ENCODE measurements at places on chromosomes 4 and X.

DNA sequence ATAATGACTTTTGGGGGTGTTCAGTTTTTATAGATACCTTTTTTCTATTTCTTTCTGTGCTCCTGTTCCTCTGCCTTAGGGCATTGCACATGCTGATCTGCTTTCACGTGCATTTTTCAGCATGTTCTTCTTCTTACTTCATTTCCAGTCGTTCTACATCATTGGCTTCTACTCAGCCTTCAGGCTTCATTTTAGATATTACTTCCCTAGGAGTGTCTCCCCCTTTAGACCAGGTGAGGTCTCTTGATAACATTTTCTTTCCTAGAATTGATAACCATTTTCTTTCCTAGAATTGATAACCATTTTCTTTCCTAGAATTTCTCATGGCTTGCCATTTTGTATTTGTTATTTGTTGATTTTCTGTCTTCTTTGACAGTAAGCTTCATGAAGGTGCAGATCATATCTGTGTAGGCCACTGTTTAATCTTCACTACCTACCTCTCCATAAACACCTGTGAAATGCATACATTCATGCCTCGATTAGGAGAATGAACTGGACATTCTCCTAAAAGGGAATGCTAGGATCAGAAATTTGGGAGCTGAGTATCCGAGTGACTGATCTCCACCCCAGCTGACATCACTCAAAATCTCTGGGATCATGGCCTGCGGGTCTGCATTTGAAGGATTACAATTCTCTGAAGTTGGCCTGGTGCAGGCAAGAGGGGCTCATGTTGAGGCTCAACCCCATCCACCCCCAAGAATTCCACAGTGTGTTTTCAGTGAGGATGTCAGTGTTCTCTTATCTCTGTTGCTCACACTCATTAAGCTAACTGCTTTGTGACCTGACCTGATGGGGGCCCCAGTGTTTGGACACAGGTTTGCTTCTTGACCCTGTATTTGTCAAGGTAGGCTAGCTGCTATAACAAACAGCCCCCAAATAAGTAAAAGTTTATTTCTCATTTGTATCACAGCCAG is 45.7 kb downstream of the GYG2 start:
- no peak for DNase-seq

DNA sequence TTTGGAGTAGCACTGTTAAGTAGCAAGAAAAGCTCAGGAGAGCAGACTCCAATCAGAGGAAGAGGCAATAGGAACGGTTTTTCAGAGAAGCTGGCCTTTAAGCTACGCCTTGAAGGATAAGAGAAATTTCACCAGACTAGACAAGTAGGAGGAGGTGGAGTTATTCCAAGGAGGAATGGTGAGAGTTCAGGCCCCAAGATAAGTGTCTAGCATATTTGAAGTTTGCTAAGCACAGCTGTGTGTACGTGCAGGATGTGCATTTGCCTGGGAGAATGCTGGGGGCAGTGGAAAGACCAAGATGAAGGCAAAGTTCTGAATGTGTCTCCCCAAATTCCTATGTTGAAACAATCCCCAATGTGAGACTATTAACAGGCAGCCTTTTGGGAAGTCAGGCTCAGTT is 91.6 kb downstream of the SOWAHB start:
- no peak for DNase-seq

DNA sequence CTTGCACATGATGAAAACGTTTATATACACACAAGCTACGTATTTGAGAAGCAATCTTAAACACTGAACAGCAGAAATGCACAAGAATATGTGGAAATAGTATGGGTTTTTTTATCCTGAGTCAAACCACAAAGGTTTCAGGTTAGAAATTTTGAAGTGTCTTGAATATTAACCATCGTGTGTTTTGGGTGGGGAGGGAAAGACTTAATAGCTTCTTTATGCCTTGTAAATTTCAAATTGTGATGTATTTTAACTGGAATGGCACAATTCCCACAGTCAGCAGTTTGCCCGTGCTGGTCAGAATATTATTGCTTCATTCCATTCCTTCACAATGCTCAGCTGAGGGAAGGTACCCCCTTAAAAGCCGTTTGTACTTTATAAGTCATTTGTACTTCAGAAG is 67.4 kb upstream of the WDR1 start:
- no peak for DNase-seq

- no peak for DNase-seq
Measured at GRCh38 chrX:150446151-150446550, 83.0 kb downstream of the MAMLD1 start.

GRCh38 chr4:127491571-127491970 is 141.2 kb upstream of the INTU start:
- no peak for DNase-seq

DNA sequence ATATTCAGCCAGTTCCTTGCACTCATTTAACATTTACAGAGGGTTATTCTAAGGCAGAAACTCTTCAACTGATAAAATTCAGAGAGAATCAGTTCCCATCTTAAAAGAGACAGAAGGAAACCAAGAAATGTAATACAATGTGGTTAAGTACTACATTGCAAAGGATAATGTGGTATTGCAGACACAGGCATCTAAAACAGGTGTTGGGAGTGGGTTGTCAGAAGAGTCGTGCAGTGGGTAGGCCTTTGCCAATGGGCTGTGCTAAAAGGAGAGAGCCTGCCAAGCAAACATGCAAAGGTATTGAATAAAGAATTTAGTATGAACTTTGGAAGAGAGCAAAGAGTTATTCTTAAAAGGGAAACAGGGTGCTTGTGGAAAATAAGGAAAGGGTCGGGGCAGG is 1044.4 kb upstream of the DIAPH2 start:
- DNase-seq: no peak

DNA sequence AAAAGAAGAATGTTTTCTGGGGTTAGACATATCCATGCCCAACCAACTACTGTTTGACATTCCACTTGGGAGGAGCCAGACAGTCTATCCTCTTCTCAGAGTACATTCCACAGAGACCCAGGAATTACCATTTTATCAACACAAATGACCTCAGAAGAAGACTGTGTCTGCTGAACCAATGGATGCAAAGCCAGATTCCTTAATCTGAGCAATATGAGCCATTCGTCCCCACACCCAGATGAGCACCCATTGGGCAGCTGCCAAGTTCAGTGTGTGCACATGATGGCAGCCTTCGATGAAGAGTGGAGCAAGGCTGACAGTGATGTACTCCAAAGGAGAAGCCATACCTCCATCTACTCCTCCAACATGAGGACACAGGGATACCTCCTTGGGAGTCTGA is 111.3 kb downstream of the ZNF674 start:
- DNase-seq: no peak

DNA sequence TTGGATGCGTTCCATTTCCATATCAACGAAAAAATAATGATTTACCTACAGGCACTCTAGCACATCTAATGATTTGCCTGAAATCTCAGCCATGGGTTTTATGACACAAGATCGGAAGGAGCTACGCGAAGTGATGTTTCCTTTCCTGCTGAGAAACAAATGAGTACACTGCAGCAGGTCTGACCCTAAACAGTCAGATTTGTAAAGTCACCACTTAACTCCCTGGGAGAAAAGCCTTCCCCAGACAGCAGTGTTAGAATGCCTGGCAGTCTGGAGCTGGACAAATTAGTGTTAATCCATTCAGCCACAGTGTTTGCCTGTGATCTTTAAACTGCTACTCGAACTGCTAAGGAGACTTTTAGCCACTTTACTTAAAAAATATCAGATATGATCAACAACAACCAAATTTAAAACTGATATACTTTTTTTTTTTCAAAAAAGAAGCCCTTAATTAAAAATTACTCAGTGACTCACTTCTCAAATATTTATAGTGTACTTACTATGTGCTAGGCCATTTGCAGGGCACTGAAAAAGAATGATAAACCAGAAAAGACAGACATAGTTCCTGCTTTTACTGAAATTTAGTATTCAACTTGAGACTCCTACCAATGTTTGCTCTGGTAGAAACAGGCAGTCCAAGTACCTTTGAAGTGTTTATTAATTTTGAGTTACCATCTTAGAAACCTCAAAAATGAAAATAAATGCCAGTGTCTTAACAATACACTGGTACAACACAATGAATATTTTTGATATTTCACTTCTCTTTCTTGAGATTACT is 104.5 kb downstream of the SHISA3 start:
- DNase-seq: no peak

- DNase-seq: no peak
Measured at GRCh38 chrX:11908371-11908770, 150.3 kb downstream of the MSL3 start.

GRCh38 chrX:129077424-129078170 is 445.7 kb downstream of the SMARCA1 start:
- no peak for DNase-seq

DNA sequence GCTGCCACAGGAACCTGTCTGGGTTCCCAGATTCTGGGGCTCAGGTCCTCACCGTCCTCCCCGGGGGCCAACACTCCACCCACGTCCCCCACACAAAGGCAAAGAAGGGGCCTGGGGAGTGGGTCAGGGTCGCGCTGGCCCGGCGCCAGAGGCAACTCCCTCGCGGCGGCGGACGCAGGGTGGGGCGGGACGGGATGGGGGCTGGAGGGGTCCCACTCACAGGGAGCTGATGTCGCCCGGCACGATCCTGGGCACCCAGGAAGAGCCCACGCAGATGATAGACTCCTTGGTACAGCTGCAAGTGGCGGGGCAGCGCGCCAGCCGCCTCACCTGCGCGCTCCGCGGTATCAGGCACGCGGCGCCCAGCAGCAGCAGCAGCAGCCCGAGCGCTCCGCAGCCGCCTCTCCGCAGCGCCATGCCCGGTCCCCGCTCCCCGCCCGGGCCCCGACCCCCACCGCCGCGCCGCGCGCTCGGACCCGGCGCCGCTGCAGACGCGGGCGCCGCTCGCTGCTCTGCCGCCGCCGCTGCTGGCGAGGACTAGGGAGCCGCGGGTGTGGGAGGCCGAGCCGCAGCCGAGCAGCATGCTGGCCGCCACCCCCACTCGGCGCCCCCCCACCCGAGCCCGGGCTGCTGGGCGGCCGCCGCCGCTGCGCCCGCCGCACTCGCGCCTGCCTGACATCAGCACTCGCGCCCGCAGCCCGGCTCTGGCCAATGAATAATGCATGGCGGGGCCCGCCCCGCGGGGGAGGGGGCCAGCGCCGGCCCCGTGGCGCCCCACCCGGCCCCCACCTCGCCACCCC is at the start of gene LGI2:
TSS of gene LGI2 (minus strand) at position 670 of the 800 bp plus-strand sequence. CDS start at position 417, 253 bp downstream.
- DNase-seq: peak; percentile 16

DNA sequence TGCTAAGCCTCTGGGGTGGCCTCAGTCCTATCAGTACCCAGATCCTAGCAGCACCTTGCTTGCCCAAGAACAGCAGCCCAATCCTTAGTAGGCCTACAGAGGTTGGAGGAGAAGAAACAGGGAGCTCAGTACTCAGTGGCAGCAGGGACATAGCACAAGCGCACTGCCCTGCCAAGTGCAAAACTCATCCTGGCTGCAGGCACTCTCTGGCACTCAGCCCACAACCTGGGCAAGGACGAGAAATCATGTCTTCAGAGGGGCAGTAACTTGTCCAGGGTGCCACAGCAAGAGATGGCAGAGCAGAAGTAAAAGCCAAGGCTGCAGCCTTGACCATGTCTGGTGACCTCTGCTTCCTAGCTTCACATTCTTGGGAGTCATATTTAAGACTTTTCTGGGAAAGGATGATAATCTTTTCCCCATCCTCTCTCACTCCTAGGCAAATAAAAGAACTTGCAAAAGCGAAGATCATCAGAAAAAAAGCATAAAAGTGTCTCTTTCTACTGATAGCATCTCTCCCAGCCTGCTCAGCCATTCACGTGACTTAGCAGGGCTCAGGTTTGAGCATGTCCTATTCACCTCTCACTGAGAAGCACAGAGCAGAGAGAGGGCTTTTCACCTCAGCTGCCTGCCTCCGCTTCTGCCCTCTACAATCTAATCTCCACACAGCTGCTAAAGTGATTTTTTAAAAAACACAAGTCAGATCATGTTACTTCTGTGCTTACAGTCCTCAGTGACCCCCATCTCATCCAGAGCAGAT is 37.2 kb upstream of the MAGEA4 start:
- DNase-seq: no peak

DNA sequence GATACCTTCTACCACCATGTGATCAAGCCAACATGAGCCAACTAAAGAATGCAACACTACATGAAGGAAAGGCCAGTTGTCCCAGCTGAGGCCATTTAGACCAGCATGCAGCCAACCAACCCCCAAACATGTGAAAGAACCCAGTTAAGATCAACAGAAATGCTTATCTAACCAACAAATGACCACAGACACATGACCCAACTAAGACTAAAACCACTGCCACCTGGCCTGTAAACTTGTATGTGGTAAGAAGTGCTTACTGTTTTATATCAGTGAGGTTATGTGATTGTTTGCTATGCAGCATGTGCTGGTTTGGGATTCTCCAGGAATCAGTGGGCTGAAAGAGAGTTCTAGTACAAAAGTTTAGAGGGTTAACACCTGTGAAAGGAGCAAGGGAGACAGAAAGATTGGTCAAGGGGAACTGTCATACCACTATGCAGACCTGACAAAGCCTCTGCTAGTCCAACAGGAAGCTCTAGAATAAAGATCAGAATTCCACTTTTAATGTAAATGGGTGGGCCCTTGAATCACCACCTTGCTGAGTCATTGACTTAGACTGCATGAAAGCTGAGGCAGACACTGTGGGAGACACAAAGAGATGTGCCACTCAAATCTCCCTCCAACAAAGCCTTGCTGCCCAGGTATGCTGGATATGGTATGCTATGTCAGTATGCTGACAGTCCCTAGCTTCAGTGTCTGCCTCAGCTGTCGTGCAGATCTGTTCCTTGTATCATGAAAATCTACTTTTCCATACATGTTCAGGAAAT is 6.1 kb upstream of the SH3D19 start:
- no peak for DNase-seq

DNA sequence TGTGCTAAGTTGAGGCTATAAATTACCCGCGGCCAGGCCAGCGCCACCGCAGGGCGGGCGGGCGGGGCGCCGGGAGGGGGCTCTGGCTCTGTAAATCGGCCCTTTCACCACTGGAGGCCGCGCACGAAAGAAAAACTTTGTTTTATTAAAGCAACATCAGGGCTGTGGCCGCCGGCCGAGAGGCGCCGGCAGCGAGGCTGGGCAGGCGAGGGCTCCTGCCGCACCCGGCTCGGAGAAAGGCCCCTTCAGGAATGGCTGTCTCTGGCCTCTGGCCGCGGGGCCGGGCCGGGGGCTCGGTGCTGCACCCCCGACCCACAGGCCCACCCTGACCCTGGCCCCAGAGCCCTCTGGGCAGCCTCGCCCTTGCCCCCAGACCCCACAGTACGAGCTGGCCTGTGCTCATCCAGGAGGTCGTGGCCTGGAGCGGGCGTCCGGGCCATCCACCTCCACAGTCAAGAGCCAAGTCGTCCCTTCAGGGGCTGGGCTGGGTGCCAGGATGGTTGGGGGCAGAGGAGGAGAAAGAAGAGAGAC is 29.5 kb upstream of the FGFR3 start:
- no peak for DNase-seq

- DNase-seq: no peak
Measured at GRCh38 chr4:2333356-2333841, 71.5 kb upstream of the MXD4 start.

GRCh38 chr4:118743867-118744266 is 58.7 kb downstream of the METTL14 start:
- no peak for DNase-seq

GRCh38 chr4:181364504-181364903 is 878.7 kb upstream of the TENM3 start:
- no peak for DNase-seq

GRCh38 chr4:38768968-38769394 is 13.8 kb downstream of the TLR10 start:
- no peak for DNase-seq
